ENCODE measurements at places on chromosomes 5 and 9.
A peak's percentile ranks its signal among the peaks of the same experiment; 100 is the strongest.

- DNase-seq: no peak
Observed at GRCh38 chr5:97838214-97838613, 655.2 kb upstream of the RIOK2 start.

DNA sequence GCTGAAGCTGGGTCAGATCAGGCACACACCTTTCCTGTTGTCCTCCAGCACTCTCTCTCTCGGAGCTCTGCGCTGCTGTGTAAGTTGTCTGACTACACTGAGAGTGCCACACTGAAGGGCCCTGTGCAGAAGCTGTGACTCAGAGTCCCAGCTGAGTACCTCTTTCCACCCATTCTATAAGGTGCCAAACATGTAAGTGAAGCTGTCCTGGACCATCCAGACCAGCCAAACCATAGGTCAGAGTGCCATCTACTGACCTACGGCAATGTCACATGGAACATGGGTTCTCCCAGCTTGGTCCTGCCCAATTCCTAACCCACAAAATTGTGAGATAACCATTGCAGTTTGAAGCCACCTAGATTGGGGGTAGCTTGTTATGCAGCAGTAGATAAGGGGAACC, 68.2 kb downstream of the ADCY2 start:
- no peak for DNase-seq

DNA sequence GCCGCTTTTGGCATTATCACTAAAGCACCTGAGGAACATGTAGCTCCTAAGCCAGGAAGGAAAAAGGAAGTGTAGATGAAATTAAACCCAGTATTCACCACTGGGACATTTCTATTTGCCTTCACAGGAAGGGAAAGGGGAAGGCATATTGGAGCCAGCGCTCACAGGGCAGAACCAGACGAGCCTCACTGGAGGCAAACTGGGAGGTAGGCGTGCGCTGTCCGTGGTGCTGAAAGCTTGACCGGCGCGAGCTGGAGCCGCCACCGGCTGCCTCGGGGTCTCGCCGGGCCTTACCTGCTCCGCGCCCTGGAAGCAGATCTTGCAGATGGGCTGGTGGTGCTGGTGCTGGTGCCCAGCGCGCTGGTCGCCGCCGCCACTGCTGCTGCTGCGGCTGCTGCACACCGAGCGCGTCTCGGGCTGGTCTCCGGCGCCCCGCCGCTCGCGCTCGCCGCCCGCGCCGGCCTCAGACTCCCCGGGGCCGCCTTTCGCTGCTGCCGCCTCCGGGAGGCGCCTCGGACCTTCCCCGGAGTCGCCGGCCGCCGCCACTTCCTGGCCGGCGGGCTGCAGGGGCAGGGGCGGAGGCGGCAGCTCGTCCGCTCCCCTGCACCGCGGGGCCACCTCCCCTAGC, 732 bp downstream of the MARCHF11 start:
- DNase-seq: peak; percentile 38

- DNase-seq: no peak
Observed at GRCh38 chr9:98401140-98402018, 145.9 kb upstream of the TBC1D2 start.

DNA sequence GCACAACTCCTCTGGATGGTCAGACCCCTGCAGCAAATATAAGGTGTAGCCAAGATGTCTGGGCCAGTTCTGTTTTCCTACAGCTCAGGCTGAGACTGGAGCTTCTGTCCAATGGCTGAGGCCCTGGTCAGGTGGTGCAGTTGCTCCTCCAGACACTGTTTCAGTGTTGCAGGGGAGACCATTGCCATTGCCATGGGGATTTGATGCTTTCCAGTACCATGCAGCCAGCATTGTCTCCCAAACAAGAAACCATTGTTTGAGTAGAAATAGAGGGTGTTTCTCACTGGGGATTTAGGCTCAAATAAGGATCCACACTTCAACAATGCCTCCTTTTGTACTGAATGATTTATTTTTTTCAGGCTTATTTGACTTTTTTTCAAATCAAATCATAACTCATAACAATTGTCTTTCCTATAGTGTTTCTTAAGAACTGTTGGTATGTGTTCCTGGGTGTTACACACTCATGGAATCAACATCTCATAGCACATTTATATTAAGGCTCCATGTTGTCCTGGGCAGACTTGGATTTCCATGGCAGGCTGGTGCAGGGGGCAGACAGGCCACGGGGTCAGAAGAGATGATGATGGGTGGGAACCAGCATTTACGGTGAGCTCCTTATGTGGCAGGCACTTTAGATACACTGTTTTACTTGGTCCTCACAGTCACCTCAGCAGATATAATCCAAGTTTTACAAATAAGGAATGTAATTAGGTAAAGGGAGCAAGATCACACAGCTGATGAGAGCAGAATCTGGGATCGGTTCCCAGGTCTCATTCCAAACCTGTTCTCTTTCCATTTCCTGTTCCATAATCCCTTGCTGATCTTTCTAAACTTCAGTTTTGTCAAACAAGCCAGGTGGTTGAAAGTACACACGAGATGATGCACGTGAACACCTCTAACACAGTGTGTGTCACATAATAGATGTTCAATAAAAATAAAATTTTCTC, 95.9 kb upstream of the GNAQ start:
- DNase-seq: no peak

DNA sequence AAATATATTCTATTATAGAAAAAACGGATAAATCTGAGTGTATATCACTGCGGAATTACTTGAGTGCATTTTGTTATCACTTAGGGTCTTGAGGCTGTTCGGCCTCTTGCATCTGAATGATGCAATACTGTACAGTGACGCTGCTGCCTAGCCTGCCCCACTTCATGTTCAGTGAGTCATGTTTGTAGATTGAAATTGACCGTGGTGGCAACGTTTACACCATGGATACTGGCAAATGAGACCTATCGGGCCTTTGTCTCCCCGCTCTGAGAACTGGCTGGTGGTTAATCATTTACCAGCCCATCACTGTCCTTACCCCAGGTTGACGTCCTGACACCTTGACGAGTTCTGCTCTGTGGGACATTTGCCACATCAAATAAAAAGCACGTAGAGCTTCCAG, 510.1 kb upstream of the ADAMTS16 start:
- peak; percentile 28 for DNase-seq
